ENCODE measurements at places on chromosomes 12 and 14.

GRCh38 chr12:1572731-1573130 is 21.6 kb downstream of the FBXL14 start:
- DNase-seq, result no peak

GRCh38 chr12:47731723-47732122 is 6.4 kb upstream of the ENDOU start:
- no peak for DNase-seq

DNA sequence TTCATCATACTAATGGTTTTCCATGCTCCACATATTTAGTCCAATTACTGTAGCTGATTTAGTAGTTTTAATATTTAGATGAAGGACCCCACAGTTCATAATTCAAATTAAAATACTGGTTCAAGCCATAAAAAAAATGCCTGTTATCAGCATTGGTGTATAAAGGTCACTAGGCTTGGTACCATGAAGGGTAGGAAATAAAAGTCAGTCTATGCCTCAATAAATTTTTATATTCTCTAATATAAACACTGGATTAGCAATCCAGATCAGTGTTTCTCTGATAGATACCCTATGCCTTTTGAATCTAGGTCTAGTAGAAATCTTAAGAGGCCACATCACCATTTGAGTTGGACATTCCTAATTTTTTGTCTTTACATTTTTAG is 163.2 kb upstream of the HIF1A start:
- no peak for DNase-seq

GRCh38 chr12:95141310-95141709 is 67.9 kb upstream of the NR2C1 start:
- no peak for DNase-seq

- no peak for DNase-seq
These were observed 388.6 kb downstream of the GLT1D1 start for GRCh38 chr12:129241852-129242251.

All from activated T-cell treated with anti-CD3 and anti-CD28 coated beads for 48 hours (primary cell).